ENCODE measurements at places on chromosomes 2 and 18.

DNA sequence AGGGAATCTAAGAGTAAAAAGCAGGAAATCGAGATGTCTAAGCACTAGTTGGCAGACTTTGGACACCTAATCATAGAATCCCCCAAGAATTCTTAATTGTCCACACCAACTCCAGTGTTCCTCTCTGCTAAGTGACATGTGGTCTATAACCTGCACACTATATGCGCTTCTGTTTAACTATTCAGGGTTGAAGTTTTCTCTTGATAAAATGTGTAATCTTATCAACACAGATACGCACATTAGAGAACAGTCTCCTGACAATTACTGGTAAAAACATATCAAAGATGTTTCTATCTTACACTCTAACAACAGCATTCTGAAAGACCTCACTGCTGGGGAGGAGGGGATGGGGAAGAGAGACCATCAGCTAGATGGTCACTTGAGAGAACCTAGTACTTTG, 3.9 kb downstream of the ABCB11 start:
- DNase-seq: no peak

GRCh38 chr2:70946832-70947442, 11.2 kb downstream of the ATP6V1B1 start:
- DNase-seq: peak; percentile 56

GRCh38 chr2:45477546-45477945, 133.5 kb downstream of the SRBD1 start:
- DNase-seq: no peak

GRCh38 chr2:65215946-65216345, 11.7 kb upstream of the ACTR2 start:
- no peak for DNase-seq

- DNase-seq: no peak
Measured at GRCh38 chr2:54585136-54585733, 129.1 kb downstream of the SPTBN1 start.

DNA sequence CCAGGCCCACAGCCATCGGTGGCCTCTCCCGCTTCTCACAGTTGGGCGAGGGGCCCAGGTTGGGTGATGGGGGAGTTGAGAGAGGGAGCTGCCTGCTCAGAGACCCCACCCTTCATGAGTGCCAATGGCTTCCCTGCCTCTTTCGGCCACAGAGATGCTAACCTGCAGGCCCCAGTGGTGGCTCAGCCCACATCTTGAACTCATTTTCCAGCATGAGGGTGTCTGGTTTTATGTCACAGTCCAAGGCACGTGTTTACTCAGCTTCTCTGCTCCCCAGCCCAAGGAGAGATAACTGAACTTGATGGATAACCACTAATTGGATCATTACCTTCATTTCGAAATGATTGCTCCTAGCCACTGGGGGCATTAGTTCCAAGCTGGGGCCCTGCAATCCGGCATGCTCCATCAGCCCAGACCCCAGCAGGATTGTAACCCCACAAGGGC, 45.9 kb upstream of the SIX2 start:
- DNase-seq: no peak

- no peak for DNase-seq
Measured at GRCh38 chr2:20211420-20211819, 13.5 kb downstream of the SDC1 start.

- no peak for DNase-seq
Measured at GRCh38 chr2:174870787-174871186, 106.5 kb upstream of the CHRNA1 start.

GRCh38 chr18:7488571-7488970, 78.5 kb upstream of the PTPRM start:
- DNase-seq: peak; percentile 62

DNA sequence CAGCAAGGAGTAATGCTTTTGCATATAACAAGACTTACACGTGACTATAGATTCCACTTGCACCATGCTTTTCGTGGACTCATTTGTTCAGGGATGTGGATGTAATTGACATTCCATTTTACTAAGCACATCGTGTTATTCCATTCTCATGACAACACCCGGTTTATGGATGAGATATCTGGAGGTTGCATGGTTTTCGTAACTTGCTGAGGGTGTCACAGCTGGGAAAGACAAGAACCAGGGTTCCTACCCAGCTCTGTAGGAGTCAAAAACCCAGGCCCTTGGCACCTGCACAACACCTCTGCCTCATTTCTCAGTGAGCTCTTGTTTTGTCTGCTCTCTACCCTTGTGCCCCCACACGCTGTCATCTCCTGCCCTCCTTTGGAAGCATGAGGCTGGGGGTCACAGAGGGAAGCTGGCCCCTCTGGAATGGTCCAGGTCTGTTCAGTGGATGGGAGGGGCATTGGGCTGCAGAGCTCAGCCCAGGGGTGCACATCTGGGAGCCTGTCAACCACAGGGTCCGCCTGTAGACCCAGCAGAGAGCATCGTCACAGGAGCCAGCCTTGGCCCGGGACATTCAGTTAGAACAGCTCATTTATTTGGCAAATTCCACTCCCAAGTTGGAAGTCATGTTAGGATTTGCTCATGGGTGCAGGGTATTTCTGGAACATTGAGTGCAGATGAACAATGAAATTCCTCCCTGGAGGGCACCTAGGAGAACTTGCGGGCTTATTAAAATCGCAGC, 120.1 kb upstream of the TWIST2 start:
- no peak for DNase-seq

- no peak for DNase-seq
Measured at GRCh38 chr18:42184685-42185477, 229.8 kb downstream of the PIK3C3 start.

- no peak for DNase-seq
Measured at GRCh38 chr2:27854229-27854862, 35.8 kb downstream of the RBKS start.

GRCh38 chr18:62683935-62684334, 31.4 kb upstream of the PHLPP1 start:
- DNase-seq: no peak

- DNase-seq: no peak
Measured at GRCh38 chr2:67456428-67456827, 59.3 kb downstream of the ETAA1 start.

GRCh38 chr18:13268158-13269012, 49.8 kb downstream of the LDLRAD4 start:
- DNase-seq: no peak

GRCh38 chr2:28271231-28271918, 121.3 kb upstream of the FOSL2 start:
- no peak for DNase-seq

GRCh38 chr2:33526132-33526531, 49.7 kb downstream of the RASGRP3 start:
- no peak for DNase-seq

DNA sequence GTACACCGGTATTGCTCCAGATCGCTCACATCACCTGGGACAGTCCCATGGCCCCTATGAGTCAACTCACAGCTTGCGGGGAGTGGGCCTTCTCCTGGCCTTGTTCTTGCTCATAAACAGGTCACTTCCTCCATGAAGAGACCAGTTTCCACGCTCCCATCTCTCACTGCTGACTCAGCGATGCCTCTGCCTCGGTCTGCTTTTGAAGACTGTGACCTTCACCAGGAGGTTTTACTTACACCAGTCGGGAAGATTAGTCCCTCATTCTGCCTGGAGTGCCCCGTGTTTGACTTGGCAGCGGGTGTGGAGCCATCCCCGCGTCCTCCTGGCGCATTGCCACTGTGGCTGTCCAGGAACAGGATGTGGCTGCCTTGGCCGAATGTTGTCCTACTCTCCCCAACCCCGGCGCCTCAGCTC, 159.8 kb downstream of the RHBDD1 start:
- DNase-seq: no peak

DNA sequence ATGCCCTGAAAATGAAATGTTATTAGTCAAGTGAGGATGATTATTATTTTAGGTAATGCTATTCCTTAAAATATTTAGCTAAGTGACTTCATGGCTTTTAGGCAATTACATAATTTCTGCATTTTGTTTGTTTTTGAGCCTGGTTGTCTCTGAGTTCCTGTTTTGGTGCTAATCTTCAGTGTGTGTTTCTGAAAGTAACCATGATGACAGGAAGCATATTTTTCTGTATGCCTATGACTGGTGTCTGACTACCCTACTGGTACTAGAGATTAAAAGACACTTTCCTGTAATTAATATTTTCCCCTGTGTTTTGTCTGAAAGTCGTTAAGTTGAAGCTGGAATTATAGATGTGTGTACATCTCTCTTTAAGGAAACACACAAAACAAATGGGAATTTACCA, 295.0 kb upstream of the SPRED2 start:
- no peak for DNase-seq

- no peak for DNase-seq
Measured at GRCh38 chr2:216915557-216916150, 55.8 kb upstream of the TNP1 start.

GRCh38 chr18:35371412-35372195, 5.5 kb downstream of the ZNF396 start:
- DNase-seq: no peak

- DNase-seq: no peak
Measured at GRCh38 chr2:143294068-143294467, 164.8 kb downstream of the ARHGAP15 start.

- no peak for DNase-seq
Measured at GRCh38 chr2:218298314-218298875, 6.1 kb upstream of the TMBIM1 start.

- no peak for DNase-seq
Measured at GRCh38 chr18:66534110-66534509, 69.8 kb downstream of the CDH19 start.

DNA sequence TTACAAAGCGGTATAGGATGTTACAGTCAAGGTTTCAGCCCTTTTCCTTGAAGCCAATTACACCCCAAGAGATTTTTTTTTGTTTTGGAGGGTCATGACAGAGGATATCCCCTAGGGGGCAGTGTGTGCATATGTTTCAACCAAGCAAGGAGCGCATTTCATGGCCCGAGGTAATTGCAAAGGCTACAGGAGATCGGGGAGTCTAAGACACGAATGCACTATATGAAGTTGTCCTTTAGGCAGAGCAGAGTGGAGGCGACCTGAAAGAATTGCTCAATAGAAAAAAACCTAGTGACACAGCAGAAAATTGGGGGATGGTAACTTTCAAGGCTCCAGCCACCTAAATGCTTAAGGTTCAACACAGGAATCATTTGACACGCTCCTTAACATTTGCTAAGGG, 219.8 kb upstream of the PARD3B start:
- DNase-seq: peak; percentile 74

GRCh38 chr2:118442996-118443553, 354.8 kb downstream of the INSIG2 start:
- DNase-seq: no peak

DNA sequence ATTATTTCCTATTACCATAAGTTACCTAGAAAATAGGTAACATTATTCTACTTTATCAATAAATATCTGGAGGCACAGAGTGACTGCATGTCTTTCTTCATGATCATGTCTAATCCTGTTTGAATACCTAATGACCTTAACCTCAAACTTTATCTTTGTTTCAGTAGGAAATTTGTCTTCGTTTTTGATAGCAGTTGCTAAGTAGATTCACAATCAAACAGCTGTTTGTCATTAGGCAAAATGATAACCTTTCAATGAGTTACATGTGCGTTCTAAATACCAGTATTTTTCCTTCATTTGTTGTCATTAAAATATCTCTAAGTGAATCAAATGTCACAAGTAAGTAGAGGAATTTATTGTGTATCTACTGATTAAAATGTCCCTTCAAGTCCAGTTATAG, 473.8 kb downstream of the NRXN1 start:
- DNase-seq: no peak

- DNase-seq: no peak
Measured at GRCh38 chr18:76515576-76515975, 20.5 kb upstream of the ZNF516 start.

GRCh38 chr2:178871536-178871935, 64.3 kb upstream of the TTN start:
- no peak for DNase-seq

GRCh38 chr18:73147590-73147989, 279.8 kb upstream of the NETO1 start:
- DNase-seq: no peak

DNA sequence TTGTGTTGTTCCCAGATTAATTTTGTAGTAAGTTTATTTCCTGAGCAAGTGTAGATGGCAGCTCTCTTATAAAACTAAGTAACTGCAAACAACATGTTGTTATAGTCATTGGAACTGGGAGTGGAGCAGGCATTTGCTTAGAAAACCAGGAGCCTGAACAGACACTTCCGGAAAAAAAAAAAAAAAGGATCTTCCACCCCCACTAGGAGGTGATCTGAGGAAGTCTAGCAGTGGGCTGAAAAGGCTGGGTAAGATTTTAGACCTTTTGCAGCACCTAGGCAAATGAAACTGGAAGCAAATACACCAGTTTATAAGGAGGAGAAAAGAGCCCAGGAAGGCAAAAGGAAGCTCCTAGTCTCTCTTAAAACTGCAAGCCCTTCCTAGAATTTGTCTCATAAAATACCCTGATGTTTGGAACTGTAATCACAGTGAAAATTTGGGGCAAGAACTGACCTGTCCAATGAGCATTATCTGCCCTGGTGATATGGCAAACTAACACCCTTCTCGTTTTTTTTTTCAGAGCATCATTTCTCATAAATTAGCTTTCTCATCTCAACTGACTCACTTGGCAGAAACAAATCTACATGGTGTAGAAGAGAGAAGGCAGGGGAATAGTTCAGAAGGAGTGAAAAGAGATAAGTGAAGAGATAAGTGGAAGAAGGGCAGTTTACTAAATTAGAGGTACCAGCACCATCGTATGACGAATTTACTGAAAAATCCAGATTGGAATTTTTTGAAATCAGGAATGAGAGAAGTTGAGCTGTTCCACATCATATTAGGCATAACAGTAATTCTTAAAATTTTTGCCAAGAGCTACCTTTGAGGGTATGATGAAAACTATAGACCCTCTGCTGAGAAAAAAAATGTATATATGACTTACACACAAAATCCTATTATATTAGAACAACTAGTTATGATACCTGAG, 4.2 kb upstream of the CCNYL1 start:
- DNase-seq: no peak

DNA sequence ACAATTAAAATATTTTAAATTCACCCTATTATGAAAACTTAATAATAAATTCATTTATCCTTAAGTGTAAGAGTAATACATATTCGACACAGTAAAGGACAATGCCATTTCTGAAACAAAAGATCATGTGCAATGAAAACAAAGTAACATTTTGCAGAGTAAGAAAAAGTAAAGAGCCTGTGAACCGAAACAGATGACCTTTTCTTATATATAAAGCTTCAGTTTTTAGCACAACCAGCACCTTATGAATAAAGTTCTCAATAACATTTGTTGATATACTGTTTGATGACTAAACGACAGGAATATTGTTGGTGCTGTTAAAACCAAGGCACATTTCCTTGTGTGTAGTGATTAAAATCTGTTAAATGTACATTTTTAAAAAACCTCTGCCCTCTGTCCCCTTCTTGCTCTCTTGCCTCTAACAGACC, 1.5 kb downstream of the PELI1 start:
- no peak for DNase-seq

GRCh38 chr2:137638932-137639331, 325.3 kb upstream of the HNMT start:
- no peak for DNase-seq

All from Calu3 (cell line).